ENCODE measurements at places on chromosomes 12 and 14. TPM values are rescaled to one million over a fixed set of nuclear protein-coding genes. Genes with fewer than 3 reads are reported as not detected.

GRCh38 chr14:73739899-73740617, 25.9 kb upstream of the PNMA1 start:
- no peak for DNase-seq

Gene SYCP3
- total RNA-seq = under 0.01 TPM

GRCh38 chr14:99350751-99351150, 78.8 kb upstream of the BCL11B start:
- no peak for DNase-seq

DNA sequence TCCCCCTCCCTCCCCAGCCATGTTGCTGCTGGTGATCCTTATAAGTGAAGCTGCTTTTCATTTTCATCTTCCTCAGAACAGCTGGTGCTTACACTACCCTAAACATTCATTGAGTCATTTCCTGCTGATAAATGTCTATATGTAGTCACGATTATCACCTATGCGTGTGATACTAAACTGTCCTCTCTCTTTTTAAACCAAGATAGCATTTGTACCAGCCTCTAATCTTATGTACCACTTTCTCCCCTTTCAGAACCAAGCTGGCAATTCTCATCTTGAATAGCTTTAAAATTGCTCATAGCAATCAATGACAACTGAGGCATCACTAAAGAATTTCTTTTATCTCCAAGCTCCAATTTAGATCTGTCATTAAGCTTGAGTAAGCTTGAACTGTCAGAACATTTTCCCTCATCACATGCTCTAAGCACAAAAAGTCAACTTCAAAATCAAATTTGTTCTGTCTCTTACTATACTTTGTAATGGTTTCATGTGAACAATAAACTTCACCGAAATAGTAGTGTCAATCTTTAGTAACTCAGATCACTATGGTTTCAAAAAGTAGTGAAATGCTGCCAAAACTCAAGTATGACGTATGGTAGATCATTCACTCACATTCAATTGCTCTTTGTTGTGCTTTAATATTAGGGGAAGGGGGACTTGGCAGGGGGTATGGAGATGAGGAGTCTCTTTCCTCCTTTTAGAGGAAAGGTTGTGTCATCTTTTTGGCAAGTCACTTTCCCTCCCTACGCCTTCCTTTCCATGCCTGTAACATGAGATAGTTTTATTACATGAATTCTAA, 178.1 kb upstream of the NOVA1 start:
- no peak for DNase-seq

GRCh38 chr14:33668066-33668465, 282.8 kb downstream of the EGLN3 start:
- DNase-seq = no peak

Gene BMAL2
- 65.4 TPM for total RNA-seq

- DNase-seq = no peak
Observed at GRCh38 chr12:92537290-92537960, 165.4 kb upstream of the PLEKHG7 start.

GRCh38 chr14:62692490-62693106, 352.7 kb downstream of the KCNH5 start:
- DNase-seq = no peak

GRCh38 chr12:47725091-47725772, at the start of gene ENDOU:
ENDOU (minus strand) TSS chr12:47725490; CDS start chr12:47725413, 77 bp downstream.
- no peak for DNase-seq

Gene WNK1
- 65.4 TPM for total RNA-seq

Gene MAPKAPK5
- total RNA-seq = 36.5 TPM

Gene BCL11B
- 0.14 TPM for total RNA-seq

DNA sequence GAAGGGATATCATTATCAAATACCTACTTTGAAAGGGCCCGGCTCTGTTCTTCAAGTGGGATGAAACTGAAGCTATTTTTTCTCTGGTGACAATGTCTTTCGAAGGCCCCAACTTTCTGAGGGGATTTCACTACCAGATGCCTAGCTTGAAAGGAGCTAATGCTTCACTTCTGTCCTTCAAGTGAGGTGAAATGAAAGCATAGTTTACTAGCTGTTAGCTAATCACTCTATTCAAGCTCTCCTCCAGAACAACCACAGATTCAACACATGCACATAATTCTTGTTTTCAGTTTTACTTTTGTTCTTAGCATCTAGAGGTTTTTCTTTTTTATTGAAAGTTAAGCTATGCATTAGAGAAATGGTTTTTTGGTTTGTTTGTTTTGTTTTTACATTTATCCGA, 571.4 kb downstream of the NOVA1 start:
- DNase-seq = no peak

GRCh38 chr14:71665781-71666180, 266.4 kb upstream of the RGS6 start:
- DNase-seq = no peak

Gene CLEC6A
- not detected for total RNA-seq

- DNase-seq = no peak
Observed at GRCh38 chr12:65384240-65384639, 105.8 kb downstream of the MSRB3 start.

DNA sequence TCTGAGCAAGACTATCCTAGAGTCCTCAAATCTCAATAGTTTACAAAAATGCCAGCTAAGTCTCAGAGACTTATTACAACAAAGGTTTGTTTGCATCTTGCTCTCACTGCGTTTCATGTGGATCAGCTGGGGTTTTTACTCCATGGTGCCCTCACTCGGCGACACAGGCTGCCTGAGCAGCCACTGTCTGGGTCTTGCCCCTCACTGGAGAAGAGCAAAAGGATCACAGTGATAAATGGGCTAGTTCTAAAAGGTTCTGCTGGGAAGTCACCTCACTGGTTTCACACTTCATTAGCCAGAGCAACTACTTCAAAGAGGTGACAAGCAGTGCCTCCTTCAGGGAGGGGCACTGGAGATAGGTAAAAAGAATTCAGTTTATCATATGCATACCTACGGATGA, 392.0 kb downstream of the RPL10L start:
- DNase-seq = no peak

GRCh38 chr14:100857233-100857922, 31.5 kb downstream of the MEG3 start:
- no peak for DNase-seq

- DNase-seq = no peak
Observed at GRCh38 chr12:93813186-93813585, 136.0 kb downstream of the CRADD start.

DNA sequence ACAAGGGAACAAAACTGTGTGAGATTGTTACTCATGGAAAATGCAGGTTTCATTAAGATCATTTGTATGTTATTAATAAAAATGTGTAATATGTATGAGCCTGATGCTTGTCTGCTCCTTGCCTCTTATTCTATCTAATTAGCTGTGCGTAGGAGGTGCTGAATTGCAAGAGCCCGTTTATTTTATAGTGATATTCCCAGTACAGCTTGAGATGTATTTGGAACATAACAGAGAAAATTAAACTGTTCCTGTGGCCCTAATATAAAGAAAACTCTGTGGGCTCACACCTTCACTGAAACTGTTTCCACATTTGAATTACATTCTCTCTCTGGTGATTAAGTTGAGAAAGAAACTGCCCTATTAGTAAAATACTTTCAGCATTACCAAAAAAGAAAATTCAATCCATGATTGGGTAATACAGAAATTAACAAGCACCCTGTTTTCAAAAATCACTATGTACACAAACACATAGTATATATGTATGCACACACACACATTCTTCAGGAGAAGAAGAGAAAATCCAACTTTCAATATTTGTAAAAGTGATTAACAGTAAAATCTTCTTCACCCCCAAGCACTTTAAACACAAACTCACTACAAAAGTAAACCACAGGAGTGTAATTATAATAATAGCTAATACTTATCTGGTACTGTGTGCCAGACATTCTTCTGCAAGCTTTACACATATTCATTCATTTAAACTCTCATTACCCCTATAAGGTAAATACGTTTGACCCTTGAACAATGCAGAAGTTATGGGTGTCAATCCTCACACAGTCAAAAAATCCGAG, 233.2 kb downstream of the PHLDA1 start:
- DNase-seq = no peak

DNA sequence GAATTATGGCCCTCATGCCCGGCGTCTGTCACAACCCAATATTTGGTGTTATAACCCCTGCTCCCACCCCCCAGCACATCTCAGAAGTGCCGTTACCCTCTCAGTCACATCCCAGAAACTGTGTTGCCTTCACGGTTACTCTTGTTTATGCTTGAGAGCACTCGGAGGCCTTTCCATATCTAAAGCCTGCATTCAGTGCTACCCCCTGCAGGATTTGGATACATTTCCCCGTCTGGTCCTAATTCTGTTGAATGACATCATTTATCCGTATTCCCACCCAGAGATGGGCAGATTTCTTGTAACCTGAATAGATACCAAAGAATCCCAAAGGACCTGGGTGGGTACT, 19.1 kb upstream of the FOS start:
- no peak for DNase-seq

Gene CLEC12A
- total RNA-seq = not detected

DNA sequence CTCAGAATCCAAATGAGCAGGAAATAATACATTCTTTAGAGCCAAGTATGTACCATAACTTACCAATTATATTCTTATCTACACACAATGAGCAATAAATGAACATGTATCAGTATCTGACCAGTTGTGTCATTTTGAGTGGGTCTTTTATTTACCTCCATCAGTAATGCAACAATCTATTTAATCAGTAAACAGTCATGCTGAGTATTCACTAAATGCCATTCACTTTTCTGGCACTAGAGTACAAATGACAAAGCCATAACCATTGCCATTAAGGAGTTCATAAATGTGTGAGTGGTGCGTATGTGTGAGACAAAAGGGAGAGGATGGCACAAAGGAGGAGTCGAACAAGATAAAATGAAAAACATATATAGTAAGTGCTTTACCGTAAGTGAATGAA, 1.5 kb upstream of the STRAP start:
- no peak for DNase-seq

DNA sequence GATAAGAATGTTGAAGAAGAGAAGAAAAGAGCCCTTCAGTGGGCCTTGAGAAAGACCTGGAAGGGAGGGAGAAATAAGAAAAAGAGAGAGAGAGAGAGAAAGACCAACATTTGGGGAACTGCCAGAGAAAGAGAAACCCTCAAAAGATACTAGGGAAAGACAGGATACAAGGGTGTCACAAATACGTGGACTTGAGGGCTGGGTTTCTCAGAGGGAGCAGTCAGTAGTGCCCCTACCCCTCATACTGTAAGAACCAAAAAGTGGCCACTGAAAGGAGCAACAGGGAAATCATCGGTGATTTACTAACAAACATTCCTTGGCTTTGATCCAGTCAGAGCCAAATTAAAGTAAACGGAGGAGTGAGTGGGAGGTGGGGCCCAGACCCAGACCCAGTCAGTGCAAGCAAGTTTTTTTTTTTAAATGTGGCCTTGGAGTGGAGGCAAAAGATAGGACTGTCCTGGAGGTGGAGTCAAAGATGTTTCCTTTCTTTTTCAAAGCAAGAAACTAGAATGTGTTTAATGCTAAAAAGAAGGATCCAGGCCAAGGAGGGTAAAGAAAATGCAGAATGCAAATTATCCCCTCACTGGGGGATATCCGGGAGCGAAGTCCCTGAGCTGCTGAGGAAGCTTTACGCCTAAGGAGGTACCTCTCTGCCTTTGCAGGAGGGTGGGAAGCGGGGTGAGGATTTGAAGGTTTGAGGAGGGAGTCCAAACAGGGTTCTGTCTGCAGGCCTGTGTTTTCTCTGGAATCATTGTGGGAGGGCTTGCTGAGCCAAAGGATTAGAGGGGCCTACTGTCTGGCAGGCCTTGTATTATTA, 143.5 kb upstream of the AMIGO2 start:
- DNase-seq = no peak

Gene B4GALNT3
- not detected for total RNA-seq

DNA sequence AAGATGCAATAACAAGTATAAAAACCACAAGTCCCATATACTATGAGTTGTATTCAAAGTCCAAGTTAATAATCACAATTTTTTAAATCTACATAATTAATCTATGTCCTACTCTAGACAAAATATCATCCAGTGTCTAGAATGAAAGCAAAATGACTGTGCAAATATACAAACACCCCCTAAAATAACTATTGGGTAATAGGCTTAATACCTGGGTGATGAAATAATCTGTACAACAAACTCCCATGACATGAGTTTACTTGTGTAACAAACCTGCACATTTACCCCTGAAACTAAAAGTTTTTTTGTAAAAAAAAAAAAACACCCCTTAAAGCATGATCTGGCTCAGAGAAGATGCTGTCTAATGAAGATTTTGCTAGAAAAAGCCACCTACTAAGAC, 4.2 kb downstream of the TAS2R42 start:
- no peak for DNase-seq

DNA sequence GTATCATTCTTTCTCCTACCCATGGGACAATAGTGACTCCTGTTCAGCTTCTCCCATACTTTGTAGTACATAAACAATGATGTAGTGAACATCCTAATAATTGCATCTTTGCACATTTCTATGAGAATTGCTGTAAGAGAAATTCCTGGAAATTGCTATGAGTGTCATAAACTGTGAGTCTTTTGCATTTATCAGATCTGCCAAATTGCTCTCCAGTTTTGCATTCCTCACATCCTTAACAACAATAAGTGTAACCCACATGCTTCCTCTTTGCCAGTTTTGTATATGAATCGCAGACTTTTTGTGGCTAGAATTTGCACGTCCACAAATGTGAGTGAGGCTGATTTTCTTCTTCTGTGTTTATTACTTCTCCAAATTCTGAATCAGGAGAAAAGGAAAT, 124.0 kb upstream of the TBX5 start:
- DNase-seq = no peak

DNA sequence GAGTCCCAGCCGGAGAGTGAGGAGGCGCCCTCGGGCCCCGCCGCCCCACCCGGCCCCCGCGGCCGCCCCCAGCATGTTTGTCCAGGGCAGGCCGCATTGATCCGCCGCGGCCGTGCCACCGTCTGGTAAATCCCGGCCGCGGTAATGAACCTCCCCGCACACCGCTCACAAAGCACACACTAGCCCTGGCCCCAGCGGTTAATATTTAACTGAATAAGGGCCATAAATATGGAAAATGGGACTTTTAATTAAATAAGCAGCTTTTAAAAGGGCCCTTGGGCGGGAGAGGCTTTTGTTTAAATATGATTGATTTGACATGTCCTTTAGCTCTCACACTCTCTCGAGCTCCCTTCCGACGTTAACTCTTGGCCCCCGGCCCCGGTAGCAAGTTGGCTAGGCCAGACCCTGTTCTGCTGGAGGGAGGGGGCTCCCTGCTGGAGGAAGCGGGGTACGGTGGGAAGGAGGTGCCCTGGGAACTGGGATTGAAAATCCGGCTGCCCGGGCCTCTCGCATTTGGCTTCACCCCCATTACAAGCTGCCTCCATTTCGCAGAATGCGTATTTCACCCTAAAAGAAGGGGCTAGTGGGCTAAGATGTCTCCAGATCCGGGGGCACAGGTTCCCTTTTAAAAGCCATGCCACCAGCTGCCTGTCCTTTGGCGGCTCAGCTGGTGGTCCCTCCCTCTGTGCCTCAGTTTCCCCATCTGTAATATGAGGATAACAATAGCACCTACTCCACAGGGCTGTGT, 199.8 kb downstream of the RBM19 start:
- no peak for DNase-seq

- DNase-seq = no peak
Observed at GRCh38 chr12:62744551-62744950, 190.4 kb downstream of the PPM1H start.

DNA sequence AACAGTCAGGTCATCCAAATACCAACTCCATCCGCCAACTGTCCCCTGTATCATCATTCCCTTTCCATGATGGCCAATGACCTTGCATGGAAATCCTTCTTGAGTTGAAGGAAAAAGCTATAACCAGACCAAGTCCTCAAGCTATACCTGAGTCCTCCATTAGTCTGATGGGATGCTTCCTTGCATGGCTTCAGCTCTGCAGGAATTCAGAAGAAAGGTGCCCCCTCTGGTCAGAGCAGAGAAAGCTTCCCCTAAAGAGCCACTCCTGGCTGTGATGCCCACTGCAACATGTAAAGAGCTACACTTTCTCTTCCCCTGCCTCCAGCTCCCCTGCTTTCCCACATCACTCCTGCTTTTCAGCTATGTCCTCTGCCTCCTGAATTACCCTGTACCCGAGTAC, 43.1 kb upstream of the FKBP4 start:
- no peak for DNase-seq
